ENCODE measurements at places on chromosomes 12 and 14.

DNA sequence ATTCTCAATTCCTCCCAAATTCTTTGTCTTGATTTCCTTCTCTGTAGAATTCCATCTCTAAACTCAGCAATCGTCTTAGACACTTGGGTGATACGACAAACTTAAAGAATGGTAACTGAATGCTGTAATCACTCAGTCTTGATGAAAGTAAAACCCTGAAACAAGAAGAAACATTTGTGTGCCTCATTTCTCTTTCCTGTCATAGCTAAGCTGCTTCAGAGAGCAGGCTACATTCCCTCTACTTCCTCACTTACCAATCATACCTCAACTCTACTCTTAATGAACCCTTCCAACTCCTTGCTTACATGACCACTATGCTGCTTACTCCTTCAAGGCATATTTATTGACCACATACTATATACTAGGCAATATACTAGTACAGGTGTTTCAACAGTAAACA is 8.3 kb downstream of the MAP4K5 start:
- no peak for DNase-seq

GRCh38 chr14:52351233-52352060 is 37.3 kb downstream of the PTGER2 start:
- DNase-seq: no peak

- DNase-seq: no peak
Observed at GRCh38 chr14:45868377-45868776, 615.4 kb upstream of the MIS18BP1 start.

DNA sequence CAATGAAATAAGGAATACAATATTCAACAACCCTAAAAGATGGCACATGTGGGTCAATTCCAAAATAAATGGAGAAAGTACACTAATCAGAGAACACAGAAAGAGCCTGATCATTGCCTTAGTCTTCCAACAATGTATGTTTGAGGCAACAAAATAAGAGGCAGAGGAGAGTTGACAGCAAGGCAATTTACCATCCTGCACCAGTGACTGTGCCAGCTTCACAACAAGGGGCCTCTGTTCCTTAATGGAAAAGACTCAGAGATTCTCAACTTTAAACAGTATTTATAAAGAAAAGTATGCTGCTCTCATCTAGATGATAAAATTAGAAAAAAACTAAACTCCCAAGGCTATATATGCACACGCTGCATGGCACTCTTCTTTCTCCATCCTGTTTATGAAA is 25.9 kb downstream of the EPS8 start:
- no peak for DNase-seq

GRCh38 chr14:69170839-69171238 is 17.9 kb upstream of the DCAF5 start:
- DNase-seq: no peak

DNA sequence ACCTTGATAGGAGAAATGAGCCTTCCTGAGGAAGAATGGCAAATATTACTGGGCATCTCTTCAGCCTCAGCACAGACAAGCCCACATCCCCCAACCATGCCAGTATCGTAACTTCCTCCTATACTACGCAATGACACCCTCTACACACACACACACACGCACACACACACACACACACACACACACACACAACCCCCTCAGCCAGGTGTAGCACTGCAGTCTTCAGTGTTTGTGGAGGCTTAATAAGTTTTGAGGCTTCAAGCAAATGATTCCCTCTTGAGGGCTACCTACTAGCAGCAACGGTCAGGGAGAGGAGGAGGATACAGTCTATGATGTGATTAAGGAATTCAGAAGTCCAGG is 1.6 kb downstream of the DGKA start:
- no peak for DNase-seq

GRCh38 chr12:53414756-53415417 is 8.8 kb upstream of the AMHR2 start:
- no peak for DNase-seq

GRCh38 chr12:90090929-90091651 is 382.5 kb upstream of the ATP2B1 start:
- no peak for DNase-seq

DNA sequence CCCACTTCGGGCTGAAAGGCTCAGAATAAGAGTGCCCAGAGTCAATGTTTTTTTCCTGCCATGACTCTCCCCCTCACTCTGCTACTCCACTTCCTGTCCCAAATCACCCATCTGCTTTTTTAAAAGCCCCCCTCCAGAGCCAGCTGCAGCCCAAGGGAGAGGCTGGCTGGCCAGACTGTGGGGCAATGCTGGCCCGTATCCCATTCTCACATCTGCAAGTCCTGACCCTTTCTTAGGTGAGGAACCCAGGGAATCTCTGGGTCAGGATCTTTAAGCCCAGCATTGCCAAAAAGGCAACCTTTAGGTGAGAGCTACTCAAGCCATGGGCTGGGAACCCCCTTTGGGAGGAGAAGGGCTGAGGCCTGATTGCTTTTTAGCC is 1.7 kb upstream of the ITGA5 start:
- no peak for DNase-seq

DNA sequence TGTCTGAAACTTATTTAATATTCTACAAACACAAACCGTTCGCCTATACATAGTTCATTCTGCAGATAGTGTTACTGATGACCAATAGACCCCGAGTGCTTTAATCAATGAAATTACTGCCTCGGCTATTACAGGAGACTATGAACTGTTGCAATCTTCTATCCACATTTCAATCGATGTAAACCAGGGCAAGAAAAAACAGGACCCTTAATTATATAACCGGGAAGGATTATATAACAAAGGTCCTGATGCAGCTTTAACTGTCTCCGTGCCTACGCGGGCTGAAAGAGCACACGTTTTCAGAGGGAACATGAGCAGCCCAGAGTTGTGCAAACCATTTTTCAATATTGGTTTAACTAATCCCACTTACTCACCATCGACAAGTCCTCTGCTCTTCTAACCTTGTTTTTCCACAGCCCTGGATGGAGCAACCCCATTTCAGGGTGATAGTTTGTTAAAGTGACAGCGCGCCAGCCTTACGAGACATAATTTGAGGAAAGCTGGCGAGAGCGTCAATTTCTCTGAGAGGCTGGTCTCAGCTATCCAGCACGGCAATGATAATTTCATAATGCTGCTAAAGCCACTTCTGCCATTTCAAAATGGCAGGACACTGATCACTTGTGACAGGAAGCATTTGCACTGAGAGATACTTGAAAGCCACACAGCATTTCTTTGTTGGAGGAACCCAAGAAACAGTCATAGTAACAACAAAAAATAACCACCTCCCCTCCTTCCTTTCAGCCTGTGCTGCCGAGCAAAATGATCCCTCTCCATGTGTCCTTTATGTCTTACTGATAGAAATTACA is 184.6 kb downstream of the FOXN3 start:
- no peak for DNase-seq

- no peak for DNase-seq
Observed at GRCh38 chr14:106185837-106186233, 659.5 kb downstream of the TMEM121 start.

DNA sequence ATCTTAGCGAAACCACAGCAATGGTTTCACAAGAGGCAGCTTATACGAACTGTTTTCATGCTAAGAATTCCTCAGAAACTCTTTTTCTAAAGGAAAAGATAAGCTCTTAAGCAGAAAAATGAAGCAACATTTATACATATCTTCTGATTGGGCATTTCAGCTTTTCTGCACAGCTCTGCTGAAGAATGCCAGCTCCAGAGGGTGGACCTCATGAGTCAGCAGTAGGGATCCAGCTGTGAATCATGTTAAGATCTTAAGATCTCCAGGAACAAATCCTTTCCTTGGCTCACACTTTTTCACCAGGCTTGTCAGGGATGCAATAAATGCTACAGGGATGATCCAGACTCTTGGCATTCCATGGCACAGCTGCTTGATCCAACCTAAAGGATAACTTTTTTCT is 477.1 kb upstream of the CCDC196 start:
- no peak for DNase-seq

- no peak for DNase-seq
Observed at GRCh38 chr14:66140213-66140918, 345.8 kb upstream of the CCDC196 start.

DNA sequence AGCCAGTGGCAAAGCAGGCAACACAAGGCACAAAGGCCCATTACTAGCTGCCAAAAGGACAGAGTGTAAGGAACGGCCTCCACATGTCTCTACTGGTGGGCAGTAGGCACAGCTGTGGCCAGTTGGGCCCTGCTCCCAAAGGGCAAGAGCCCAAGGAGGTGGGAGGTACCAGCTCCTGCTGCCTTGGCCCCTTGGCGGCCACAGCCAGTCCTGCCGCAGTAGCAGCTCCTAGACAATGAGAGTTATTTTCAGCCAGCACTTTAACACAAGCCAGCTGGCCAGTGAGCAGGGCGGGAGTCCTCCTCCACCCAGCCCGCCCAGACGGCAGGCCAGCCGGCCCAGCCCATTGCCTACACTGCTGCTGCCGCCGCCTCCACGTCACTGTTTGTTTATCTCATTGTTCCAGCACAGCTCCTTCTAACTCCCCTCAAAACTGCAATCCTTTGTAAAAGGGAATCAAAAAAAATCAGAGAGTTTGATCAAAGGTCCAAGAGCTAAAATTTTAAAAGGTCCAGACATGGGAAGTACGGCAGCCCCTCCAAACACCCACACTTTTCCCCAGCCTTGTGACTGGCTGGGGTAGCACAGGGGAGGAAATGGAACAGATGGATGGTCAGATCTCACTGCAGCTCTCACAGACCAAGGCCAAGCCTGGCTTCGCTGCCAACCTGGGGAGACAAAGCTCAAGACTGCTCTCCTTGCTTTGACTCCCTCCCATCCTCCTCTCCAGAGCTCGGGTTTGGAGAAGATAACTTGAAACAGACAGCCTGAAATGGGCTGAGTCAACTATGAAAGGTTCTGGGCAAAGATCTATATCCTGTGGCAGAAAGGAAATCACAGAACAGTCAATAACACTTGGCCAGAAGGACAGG is 33.5 kb downstream of the FMNL3 start:
- DNase-seq: no peak

- DNase-seq: no peak
Observed at GRCh38 chr12:152440-152839, 61.5 kb downstream of the SLC6A12 start.

GRCh38 chr12:104966677-104967076 is 8.6 kb upstream of the SLC41A2 start:
- DNase-seq: no peak

DNA sequence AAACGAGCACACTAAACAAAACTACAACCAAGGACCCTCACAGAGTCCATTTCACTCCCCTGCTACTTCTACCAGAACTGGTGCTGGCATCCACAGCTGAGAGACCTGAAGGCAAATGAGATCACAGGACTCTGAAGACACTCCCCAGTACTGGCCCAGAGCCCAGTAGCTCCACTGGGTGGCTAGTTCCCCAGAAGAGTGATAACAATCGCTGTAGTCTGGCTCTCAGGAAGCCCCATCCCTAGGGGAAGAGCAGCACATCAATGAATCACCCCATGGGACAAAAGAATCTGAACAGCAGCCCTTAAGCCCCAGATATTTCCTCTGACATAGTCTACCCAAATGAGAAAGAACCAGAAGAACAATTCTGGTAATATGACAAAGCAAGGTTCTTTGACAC is 190.7 kb upstream of the BMP4 start:
- no peak for DNase-seq

GRCh38 chr12:106739318-106739717 is 35.2 kb upstream of the RIC8B start:
- DNase-seq: no peak

- no peak for DNase-seq
Observed at GRCh38 chr12:27424631-27425230, 21.8 kb upstream of the SMCO2 start.

DNA sequence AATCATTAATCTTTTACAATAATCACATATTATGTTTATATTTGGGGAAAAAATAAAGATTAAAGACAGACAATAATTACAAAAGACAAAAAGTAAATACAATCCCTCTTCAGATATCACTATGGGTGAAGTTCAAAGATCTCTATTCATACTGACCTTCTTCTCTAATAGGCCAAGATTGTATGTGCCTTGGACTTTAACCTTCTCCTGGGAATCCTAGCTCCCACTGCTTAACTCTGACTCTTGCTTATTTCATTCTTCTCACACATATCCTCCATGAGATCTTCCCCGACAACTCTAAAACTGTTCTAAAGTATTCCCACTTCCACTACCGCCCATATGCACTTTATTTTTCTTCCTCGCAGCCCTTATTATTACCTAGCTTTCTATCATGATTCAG is 83.8 kb downstream of the EEA1 start:
- DNase-seq: no peak

GRCh38 chr14:68283378-68284123 is 464.0 kb downstream of the RAD51B start:
- no peak for DNase-seq

- no peak for DNase-seq
Observed at GRCh38 chr12:122980183-122981035, at the start of gene ARL6IP4. ARL6IP4 (plus strand) TSS chr12:122980681; CDS start chr12:122981140, 459 bp downstream.

DNA sequence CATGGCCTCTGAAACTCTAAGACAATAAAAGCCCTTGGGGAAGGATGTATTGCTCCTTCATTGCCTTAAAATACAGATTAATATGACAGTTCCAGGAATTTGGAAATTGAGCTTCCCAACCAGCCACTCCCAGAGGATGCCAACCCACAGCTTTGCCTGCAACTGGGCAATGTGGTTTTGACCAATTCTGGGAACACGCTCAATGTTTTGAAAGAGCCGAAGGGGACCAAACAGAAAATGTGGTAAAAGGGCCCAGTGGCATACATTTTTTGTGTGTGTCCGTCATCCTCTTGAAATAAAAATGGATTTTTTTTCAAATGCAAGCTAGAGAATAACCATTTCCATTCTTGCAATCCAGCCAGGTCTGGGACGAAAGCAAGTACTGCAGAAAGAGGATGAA is 88.3 kb upstream of the PLEKHG7 start:
- no peak for DNase-seq

DNA sequence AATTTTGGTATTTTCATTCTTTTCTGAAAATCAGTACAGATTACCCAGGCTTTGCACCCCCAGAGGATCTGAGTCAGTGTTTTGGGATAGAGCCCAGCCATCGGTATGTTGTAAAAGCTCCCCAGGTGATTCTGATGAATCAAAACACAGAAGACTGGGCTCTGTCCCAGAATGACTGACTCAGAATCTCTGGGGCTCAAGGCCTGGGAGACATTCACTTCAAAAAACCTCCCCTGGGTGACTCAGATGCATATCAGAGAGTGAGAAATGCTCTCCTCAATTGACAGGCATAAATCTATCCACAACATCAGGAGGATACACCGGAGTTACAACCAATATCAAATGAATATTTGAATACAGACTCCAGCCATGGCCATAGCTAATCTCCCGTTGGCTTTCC is 32.6 kb downstream of the SLC35F4 start:
- DNase-seq: no peak
